ENCODE measurements at places on chromosomes 1 and 21.

DNA sequence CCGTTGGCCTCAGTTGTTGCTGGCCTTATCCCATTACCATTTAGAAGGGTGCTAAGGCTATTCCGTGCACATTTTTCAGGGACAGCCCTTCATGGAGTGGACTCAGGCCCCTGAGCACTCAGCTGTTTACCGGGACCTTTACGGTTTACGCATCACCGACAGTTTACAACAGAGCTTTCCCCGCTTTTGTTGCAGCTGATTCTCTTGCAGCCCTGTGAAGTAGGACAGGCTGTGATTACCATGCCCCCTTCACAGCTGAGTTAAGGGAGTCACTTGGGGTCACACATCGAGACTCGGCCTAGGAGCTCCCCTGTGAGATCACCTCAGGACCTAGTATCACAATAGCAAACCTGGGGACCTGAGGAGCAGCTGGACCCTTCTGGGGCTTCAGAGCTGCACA lies 41.9 kb downstream of the PTPRF start:
- no peak for DNase-seq

GRCh38 chr21:17900990-17901385 lies 81.8 kb upstream of the C21orf91 start:
- no peak for DNase-seq

DNA sequence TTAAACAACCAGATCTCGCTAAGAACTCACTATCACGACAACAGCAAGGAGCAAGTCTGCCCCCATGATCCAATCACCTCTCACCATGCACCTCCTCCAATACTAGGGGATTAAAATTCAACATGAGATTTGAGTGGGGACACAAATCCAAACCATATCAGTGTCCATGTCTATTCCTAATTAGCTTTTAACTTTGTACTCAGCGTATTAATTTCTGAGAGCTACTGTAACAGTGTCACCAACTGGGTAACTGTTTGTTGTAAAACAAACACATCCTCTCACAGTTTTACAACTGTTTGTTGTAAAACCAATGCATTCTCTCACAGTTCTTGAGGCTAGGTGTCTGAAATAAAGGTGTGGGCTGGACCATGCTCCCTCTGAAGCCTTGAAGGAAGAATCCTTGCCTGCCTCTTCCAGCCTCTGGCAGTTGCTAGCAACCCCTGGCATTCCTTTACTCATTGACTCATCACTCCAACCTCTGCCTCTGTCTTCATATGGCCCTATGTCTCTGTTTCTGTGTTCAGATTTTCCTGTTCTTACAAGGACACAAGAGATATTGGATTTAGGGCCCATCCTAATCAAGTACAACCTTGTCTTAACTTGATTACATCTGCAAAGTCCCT lies 121.2 kb downstream of the LTN1 start:
- DNase-seq: no peak

DNA sequence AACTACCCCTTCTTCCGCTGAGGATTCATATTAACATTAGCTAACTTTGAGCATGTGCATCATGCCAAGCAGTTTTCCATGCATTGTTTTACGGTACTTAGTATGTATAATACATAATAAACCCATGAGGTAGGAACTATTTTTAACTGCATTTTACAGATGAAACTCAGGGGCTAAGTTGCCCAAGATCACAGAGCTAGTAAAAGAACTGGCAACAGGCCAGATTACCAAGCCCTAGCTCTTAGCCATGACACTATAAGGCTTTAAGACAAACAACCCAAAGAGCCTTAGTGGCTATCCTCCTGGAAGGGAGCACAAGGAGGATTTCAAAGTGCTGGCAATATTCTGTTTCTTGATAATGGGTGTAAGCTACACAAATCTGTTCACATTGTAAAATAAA lies 6.1 kb downstream of the AK2 start:
- DNase-seq: no peak

- no peak for DNase-seq
Observed at GRCh38 chr1:8435569-8436071, 117.7 kb downstream of the SLC45A1 start.

- DNase-seq: no peak
Observed at GRCh38 chr1:233295975-233296322, 424 bp upstream of the PCNX2 start.

DNA sequence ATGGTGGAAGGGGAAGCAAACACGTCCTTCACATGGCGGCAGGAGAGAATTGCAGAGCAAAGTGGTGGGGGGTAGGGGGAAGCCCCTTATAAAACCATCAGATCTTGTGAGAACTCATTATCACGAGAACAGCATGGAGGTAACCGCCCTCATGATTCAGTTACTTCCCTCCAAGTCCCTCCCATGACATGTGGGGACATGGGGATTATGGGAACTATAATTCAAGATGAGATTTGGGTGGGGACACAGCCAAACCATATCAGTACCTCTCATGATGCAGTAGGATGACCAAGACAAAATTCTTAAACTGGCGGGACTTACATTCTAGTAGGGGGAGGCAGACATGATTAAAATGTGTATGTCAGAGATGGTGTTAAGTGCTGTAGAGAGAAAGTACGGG lies 38.8 kb downstream of the WNT4 start:
- no peak for DNase-seq

- DNase-seq: no peak
Observed at GRCh38 chr1:85398391-85399064, 66.4 kb downstream of the DDAH1 start.

- DNase-seq: no peak
Observed at GRCh38 chr1:17725084-17725719, 29.9 kb upstream of the ACTL8 start.

GRCh38 chr1:199913318-199913717 lies 114.2 kb upstream of the NR5A2 start:
- no peak for DNase-seq

- DNase-seq: no peak
Observed at GRCh38 chr1:160637821-160638539, 8.9 kb downstream of the SLAMF1 start.

DNA sequence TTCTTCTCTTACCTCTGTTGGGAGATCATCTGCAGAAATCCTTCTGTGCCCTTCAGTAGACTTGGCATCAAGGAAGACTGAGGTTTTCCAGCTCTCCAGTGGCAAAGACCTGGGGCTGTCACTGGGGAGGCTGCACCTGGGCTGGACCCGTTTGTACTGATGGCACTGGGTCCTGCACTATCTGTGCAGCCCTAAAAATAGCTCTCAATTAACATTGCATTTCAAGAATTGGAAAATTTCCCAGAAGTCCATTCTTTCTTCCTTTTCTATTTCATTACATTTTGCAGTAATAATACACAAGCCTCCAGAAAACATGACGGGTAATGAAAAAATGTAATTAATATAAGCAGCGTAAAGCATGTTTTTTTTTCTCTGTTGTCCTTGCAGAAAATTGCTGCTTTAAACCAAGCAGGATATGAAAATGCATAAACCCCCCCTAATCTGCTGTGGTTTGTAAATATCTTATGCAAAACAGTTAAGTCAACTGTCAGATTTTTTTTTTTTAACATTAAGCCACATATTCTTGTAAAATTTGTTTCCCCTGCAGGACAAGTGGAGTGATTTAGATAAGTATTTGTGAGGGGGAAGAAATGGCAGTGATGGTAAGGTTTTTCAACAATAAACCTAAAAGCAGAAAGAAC lies 64.9 kb downstream of the LMO4 start:
- DNase-seq: no peak

DNA sequence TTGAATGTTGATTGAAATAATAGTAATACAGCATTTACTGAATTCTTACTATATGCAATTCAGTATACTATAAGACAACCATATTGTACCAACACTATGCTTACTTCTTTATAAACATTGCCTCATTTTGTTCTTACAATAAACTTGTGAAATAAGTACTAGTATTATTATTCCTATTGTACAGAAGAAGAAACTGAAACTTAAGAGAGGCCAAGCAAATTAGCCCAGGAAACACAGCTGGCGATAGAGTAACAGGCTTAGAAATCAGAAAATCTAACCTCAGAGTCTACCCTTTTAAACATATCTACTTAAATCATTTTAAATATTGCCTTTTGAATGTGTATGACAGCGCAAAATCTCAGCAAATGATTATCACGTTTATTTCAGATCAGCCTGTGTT lies 41.7 kb downstream of the FASLG start:
- no peak for DNase-seq

- no peak for DNase-seq
Observed at GRCh38 chr1:234730475-234730769, 120.4 kb upstream of the IRF2BP2 start.

DNA sequence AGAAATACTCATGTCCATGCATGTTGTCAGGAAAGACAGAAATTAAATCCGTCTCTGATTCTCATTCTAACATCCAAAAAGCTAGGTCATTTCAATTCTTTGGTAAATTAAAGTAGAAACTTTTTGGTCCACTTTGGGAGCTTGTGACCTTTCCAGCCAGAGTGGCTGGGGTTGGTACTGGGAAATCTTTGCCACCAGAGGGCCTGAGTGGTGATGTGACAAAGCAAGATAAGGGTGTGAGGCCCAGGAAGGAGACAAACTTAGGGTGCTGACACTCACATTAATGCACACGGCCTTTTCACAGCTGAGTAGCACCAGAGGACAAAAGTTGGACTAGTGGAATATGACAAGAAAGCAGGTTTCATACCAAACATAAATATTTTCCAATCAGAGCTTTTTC lies 144.3 kb downstream of the DNM3 start:
- DNase-seq: no peak

- no peak for DNase-seq
Observed at GRCh38 chr1:56258371-56258770, 321.0 kb downstream of the PLPP3 start.

DNA sequence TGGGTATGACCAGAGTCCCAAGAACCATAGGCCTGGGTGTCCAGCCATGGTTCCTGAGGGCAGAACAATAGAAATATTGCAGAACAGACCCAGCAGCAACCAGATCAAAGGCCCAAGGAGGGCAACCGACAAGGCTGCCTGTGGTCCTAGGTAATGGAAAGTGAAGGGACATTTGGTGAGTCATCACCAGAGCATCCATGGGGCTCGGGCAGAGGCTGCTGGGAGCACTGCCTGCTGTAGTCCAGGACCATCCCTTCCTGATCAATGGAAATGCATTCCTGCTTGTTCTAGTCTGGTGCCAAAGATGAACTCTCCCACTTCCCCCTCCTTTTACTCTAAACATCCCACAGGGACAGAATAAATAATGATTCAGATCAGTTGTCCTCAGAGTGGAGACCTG lies 172.8 kb upstream of the CACNA1E start:
- no peak for DNase-seq

DNA sequence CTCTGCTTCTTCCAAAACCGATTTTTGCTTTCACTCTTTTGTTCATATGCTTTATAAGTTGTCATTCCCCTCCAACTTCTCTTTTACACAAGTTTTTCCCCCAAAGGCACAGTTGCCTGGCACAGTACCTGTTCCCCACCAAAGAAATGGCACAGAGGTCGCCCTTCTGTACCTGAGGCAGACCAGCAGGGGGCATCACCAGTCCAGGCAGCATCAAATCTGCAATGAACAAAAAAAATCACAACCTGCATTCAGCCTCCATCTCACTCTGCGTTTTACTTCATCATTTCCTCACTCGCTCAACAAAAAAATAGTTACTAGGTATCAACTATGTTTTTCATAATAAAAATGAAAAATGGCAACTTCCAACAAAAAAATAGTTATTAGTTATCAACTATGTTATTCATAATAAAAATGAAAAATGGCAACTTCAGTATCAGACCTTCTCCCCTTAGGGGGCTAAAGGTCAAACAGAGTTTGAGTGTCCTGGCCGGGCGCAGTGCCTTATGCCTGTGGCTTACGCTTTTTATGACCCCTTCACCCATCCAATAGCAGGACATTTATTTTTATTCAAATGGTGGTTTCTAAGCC lies 4.1 kb downstream of the EIF2D start:
- no peak for DNase-seq

DNA sequence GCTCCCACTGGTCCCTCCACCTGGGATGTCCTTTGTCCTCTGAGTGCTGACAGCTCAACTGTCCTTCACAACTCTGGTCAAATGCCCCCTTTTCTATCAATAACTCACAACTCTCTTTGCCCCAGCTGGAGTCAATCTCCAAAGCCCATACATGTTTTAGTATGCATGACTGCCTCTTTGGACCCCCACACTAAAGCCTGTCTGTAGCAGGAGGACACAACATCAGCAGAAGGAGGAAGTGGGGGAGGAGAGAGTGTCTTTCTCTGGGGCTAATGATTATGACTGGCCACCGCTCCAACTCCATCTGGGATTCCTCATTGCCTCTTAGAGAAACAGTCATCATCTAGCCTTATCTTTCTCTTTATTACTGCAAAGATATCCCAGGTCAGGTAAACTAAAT lies 186.6 kb upstream of the FGGY start:
- no peak for DNase-seq

GRCh38 chr1:233627823-233628222 lies 13.9 kb downstream of the KCNK1 start:
- DNase-seq: no peak

DNA sequence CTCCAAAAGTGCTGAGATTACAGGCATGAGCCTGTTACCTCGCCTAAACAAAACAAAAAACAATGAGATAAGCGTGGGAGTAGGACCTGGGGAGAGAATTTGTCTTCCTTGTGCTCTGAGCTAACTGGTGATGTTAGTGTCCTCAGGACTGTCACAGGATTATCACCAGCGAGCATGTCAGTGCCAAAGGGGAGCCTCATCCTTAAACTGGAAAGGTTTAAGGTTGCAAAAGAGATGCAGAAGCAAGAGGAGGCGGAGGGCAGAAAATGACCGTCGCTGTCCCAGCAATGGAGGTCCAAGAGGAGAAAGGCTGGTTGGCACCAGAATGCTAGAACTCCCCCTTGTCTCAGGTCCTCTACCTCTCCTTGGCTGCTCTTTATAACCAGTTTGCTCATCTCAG lies 3.9 kb downstream of the SYPL2 start:
- no peak for DNase-seq

DNA sequence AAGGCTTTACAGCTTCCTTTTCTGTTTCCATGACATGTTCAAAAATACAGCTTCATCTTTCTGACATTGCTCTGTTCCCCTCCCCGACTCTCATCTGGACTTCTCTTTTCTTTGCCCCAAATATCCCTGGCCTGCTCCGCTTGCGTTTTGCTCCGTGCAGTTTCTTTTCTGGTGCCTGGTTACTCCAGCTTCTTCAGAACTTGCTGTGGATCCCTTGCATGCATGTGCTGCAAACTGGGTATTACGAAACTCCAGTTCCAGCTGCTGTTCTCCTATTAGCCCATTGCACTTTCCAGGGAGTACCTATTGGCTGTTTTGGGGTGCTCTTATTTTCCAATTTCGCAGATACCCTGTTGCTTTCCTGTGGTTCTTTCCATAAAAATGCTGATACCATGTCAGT lies 9.9 kb upstream of the NDC1 start:
- DNase-seq: no peak

GRCh38 chr1:234980291-234980644 lies 148.4 kb downstream of the TOMM20 start:
- no peak for DNase-seq

GRCh38 chr1:85427331-85427730 lies 37.6 kb downstream of the DDAH1 start:
- DNase-seq: peak; percentile 28

- no peak for DNase-seq
Observed at GRCh38 chr21:31869750-31870149, 3.1 kb upstream of the HUNK start.

DNA sequence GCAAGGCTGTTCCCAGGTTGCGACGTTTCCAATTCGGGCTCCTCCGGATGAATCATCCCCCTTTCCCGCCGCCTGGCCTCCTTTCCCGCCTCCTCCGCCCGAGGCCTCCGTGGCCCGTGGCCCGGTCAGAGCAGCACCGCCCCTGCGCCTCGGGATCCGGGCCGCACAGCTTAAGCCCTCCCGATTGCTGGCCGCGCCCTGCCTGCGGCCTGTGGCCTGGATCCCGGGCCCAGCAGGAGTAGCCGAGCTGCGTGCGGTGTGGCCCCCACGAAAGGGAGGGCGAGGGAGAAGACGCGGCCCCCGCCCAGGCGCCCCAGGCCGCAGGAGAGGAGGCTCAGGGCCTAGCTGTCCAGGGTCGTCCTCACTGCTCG lies 1.0 kb downstream of the TMEM200B start:
- peak; percentile 45 for DNase-seq
